Stimulated activated CD8-positive, alpha-beta memory T cell treated with anti-CD3 and anti-CD28 coated beads, Interleukin-15, amount 100 ng/mL, for 1 hour (primary cell): ENCODE measurements at places on chromosomes 7 and 10.

- no peak for DNase-seq
Observed at GRCh38 chr10:79027147-79028055, 41.4 kb upstream of the ZMIZ1 start.

DNA sequence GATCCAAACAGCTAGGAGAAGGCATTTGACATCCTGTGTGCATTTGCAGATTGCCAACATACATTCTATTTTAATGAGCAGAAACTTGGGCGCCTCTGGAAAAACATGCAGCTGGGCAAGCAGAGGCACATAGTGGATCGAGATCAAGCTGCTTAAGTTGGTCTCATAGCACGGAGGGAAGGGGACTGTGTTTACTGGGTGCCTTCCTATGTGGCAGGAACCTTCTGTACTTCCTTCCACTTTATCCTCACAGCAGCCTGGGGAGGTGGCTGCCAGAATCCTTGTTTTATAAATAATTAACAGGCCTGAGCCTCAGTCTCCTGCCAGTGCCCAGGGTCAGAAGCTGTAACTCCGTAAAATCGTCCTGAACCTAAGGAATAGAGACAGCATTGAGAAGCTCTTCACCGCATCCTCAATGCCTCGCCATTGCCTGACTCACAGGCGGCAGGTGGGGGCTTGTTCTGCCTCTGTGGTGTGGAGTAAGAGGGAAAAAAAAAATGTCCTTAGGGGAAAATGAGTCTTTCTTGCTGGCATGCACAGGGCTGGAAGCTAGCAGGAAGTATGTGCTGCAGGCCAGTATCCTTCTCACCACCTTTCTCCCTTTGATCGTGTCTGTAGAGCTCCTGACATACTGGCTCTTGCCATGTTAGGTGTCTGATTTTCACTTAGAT, 6.2 kb downstream of the VWA2 start:
- no peak for DNase-seq

DNA sequence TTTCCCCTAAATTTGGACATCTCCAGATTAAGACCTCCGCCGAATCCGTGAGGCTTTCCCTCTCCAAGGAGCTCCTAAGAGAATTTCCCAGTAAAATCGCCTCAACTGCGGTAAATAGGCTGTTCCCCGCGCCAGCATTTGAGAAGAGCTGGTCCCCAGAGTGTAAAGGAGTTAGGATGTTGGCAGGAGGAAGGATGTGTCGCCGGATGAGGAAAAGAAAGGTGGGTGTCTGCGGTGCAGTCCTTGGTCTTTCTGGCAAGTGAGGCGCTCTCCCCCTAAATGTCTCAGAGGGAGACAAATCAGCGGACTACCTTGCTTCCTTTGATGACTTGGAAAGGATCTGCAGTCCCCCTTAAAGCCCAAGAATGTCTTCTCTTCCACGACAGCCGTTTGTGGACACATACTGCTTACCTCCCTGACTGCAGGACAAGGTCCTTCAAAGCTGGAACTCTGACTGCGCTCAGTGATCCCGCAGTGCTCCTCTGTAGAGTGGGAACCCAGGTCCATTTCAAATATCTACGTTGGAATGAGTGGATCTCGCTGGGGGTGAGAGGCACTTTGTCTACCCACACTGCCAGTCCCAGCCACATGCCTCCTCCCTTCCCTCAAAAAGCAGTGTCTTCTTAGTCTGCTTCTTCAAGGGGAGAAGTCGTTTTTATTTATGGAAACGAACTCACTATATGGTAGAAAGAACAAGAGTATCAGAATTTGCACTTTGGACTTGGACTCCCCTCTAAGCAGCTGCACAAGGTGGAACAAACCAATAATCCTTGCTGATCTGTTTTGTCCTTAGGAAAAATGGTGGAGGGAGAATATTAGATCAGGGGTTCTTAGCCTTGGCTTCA, 1.1 kb upstream of the DLG5 start:
- no peak for DNase-seq

GRCh38 chr10:17010363-17011145, 119.1 kb downstream of the CUBN start:
- DNase-seq, result no peak

GRCh38 chr10:88032566-88032965, 169.1 kb downstream of the PTEN start:
- no peak for DNase-seq

DNA sequence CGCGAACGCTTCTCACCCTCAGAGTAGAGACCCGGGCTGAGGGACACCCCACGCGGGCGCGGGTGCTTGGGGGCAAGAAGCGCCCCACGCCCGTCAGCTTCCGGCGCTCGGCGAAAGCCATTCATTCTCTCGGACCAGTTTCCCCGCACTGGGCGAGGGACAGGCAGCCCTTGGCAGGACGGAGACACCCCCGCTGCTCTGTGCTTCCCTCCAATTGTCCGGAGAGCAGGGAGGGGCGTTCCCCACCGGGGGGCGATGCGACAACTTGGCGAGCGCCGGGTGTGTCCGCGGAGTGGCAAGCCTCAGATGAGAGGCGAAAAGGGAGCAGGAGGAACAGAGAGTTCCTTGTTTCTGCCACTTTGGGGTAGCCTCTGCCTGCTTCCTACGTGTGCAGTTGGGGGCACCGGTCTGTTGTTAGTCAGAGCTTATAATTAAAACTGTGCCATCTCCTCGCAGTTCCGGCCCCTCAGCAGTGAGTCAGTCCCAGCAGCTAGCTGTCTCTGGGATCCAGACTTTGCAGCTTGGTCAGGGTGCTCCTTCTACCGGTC, 1.7 kb downstream of the GPR158 start:
- no peak for DNase-seq

DNA sequence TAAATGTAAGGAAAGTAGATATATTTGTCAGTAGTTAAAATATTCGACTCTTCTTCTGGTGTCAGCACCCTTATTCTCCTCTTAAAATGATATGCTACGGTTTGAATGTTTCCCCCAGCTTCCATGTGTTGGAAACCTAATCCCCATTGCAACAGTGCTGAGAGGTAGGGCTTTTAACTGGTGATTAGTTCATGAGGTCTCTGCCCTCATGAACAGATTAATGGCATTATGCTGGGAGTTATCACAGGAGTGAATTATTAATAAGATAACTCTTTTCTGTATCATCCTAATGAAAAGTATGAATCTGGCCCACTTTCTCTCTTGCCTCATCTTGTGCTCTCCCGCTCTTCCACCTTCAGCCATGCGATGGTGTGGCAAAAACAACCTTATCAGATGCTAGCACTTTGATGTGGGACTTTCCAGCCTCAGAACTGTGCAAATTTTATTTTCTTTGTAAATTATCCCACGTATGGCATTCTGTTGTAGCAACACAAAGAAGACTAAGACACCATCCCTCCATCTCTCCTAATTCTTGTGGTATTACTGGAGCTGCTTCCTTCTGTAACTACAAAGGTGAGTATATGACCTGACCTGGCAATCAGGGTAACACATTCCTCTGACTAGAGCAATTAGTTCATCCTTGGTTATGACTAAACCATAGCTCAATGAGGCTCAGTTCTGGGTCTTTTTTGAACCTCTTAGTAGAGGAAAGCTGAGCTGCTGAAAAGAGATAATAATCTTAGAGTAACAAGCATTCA, 171.1 kb upstream of the TMEM196 start:
- no peak for DNase-seq

GRCh38 chr7:130654850-130655249, 13.7 kb downstream of the COPG2 start:
- no peak for DNase-seq

DNA sequence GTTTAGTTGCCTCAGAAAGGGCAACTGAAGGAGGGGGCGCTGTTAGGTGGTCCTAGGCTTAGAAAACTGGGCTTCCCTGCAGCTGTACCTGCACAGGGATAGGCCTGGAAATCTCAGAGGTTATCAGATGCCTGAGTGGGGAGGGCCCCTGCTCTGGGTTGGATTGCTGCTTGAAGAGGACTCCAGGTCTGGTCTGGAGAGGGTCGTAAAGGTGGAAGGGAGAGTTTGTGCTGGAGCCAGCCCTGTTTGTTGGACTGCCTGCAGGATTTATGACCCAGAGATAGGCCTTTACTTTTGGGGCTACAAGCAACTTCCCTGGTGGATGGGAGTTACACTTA, 765.9 kb downstream of the GRID1 start:
- no peak for DNase-seq

GRCh38 chr7:75734586-75735458, 3.9 kb downstream of the HIP1 start:
- DNase-seq, result no peak

DNA sequence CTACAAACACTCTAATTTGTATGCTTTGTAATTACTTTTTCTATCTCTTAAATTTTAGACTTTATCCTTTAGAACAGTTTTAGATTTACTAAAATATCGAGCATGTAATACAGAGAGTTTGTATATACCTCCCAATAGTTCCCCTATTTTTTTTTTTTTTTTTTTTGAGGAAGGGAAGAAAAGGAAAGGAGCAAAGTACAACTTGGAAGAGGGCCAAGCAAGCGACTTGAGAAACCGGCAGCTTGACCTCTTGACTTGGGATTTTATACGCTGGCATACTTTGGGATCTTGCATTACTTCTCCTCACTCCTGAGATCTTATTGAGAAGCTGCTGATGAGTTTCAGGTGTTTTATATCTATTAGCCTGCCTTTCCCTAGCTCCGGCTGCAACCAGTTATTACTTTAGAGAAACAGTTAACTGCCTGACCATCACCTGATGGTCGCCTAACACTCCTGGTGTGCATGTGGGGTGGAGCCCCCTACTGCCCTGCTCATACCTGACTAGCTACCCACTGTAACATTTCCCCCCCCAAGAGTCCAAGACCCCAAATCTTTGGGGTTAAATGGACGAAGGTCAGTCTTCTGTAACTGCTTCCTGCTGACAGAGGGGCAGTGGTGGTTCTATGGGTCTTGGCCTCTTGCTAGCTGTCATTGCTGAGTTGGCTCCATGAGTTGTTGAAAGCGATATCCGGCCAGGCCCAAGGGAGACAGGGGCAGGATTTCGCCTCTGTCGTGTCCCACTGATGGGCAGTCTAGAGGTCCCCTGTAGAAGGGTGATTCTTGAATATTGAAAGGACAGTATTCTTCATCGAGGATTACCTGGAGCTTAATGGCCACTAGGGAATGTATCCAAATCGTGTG, 28.5 kb downstream of the MKLN1 start:
- no peak for DNase-seq

GRCh38 chr10:113917636-113918035, 63.2 kb downstream of the NHLRC2 start:
- DNase-seq, result no peak
